ENCODE measurements at places on chromosomes 2 and 18. TPM values are rescaled to one million over a fixed set of nuclear protein-coding genes. Genes with fewer than 3 reads are reported as not detected.
A peak's percentile ranks its signal among the peaks of the same experiment; 100 is the strongest.

DNA sequence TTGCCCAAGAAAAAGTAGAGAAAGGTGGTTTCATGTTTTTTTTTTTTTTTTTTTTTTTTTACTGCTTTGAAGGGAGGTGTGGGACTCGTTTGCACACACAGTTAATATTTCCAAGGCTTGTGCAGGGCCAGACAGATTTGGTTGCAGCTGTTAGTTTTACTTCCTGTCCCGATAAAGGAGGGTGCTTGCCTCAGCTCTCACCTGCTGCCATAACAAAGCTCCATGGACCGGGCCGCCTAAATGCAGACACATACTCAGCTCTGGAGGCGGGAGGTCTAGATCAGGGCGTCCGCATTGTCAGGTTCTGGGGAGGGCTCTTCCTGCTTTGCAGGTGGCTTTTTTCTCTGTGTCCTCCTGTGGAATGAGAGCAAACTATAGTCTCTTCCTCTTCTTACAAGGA lies 69.9 kb downstream of the ODC1 start:
- no peaks in the 10 kb centered on the region for H3K27me3 ChIP-seq
- H3K4me1 ChIP-seq = peaks cover 66% of the 10 kb centered on the region
- peaks cover 8% of the 10 kb centered on the region for H3K36me3 ChIP-seq

DNA sequence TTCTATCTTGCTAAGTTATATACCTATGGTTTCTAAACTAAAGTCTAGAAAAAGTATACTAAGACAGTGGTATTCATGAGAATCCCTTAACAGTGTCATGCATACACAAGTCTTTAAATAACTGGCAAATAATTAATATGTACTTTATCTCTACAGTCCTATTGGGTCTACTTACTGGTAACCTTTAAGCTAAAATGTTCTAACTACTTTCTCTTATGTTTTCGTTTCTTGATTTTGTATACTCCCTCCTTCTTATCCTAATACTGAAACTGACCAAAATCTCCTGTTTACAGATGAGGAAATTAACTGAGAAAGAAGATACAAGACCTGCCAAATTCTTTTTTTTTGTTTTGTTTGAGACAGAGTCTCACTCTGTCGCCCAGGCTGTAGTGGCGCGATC lies 74.6 kb downstream of the CCDC88A start:
- no peak for DNase-seq
- H3K36me3 ChIP-seq = peaks cover 93% of the 10 kb centered on the region
- no peaks in the 10 kb centered on the region for H3K27me3 ChIP-seq
- no peaks in the 10 kb centered on the region for H3K4me1 ChIP-seq
- no peak overlapping the region for H3K27ac ChIP-seq
- no peak overlapping the region for H3K4me3 ChIP-seq

- no peak overlapping the region for H3K27ac ChIP-seq
- H3K36me3 ChIP-seq = no peaks in the 10 kb centered on the region
- no peak for DNase-seq
Measured at GRCh38 chr2:116819355-116819754, 995.1 kb upstream of the DDX18 start.

- H3K27me3 ChIP-seq = peaks cover 2% of the 10 kb centered on the region
- H3K27ac ChIP-seq = no peak overlapping the region
- H3K36me3 ChIP-seq = no peaks in the 10 kb centered on the region
Measured at GRCh38 chr18:61595615-61596251, 262.5 kb downstream of the CDH20 start.

GRCh38 chr2:145841973-145842372 lies 1322.1 kb upstream of the ZEB2 start:
- H3K36me3 ChIP-seq = no peaks in the 10 kb centered on the region
- no peak for DNase-seq
- no peaks in the 10 kb centered on the region for H3K27me3 ChIP-seq
- H3K4me3 ChIP-seq = no peak overlapping the region
- no peaks in the 10 kb centered on the region for H3K4me1 ChIP-seq
- H3K27ac ChIP-seq = no peak overlapping the region

DNA sequence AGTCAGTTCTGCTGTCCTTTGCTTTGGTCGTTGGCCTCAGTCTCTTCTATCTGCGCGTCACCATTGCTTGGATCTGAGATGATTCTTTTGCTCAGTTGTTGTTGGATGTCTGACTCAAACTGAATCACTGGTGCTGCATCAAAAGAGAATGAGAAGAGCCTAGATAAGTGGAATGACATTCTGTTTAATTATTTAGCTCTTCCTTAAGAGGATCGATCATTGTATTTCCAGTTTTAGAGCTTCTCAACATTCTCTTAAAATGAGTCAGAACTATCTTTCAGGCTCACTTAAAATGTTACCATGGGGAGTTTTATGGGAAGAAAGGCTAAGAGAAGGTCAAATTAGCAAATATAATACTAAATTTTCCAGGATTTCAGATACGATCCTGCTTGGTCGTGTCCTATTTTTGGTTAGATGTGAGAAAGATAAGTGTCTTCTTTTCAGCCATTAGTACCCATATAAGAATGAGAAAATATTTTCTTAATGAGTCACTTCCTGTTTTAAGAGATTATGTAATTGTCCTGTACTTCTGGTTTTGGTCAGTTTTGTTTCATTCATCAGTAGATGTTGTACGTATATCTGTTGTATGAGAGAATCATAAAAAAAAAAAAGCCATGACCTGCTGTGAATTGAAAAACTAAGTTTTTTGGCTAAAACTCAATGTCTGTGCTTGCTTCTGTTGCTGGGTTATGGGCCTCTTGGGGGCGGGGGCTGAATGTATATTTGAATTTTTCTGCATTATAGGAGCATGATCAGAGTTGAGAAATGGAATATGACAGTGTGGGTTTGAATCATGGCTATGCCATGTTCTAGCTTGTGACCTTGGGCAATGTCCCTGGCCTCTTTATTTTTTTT lies 31.6 kb upstream of the CASP10 start:
- H3K36me3 ChIP-seq = peaks cover 79% of the 10 kb centered on the region
- H3K4me3 ChIP-seq = no peak overlapping the region
- no peaks in the 10 kb centered on the region for H3K27me3 ChIP-seq
- peak overlapping the region; percentile 96 for H3K27ac ChIP-seq

DNA sequence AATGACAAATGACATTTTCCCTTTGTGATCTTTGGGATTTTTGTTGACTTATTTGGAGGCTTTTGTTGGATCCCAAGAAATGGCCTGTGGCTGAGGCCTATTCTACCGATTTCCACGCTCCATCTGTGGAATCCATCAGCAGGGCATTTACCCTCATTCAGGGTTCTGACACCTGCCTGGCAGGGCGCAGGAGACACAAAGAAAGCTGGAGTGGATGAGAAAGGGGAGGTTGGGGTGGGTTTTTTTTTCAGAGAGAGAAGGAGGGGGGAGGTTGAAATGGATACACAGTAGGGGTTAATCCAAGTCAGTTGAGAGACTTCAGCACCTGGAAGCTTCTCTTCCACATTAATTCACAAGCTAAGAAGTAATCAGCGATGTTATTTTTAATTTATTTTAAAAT lies 59.7 kb downstream of the PAX3 start:
- no peak overlapping the region for H3K27ac ChIP-seq
- H3K4me1 ChIP-seq = no peaks in the 10 kb centered on the region
- H3K4me3 ChIP-seq = no peak overlapping the region
- no peaks in the 10 kb centered on the region for H3K36me3 ChIP-seq
- H3K27me3 ChIP-seq = peaks cover 46% of the 10 kb centered on the region

GRCh38 chr2:42900289-42900891 lies 108.0 kb upstream of the HAAO start:
- H3K4me1 ChIP-seq = peaks cover 3% of the 10 kb centered on the region
- H3K36me3 ChIP-seq = no peaks in the 10 kb centered on the region
- H3K27me3 ChIP-seq = no peaks in the 10 kb centered on the region
- DNase-seq = no peak
- H3K27ac ChIP-seq = no peak overlapping the region
- H3K4me3 ChIP-seq = no peak overlapping the region

- H3K4me1 ChIP-seq = no peaks in the 10 kb centered on the region
- no peak overlapping the region for H3K4me3 ChIP-seq
- no peaks in the 10 kb centered on the region for H3K36me3 ChIP-seq
- no peak overlapping the region for H3K27ac ChIP-seq
Measured at GRCh38 chr18:37869051-37869450, 303.5 kb upstream of the CELF4 start.

GRCh38 chr2:120528051-120528692 lies 182.2 kb downstream of the INHBB start:
- DNase-seq = no peak
- H3K27ac ChIP-seq = no peak overlapping the region
- H3K4me3 ChIP-seq = no peak overlapping the region
- no peaks in the 10 kb centered on the region for H3K36me3 ChIP-seq
- H3K27me3 ChIP-seq = no peaks in the 10 kb centered on the region

DNA sequence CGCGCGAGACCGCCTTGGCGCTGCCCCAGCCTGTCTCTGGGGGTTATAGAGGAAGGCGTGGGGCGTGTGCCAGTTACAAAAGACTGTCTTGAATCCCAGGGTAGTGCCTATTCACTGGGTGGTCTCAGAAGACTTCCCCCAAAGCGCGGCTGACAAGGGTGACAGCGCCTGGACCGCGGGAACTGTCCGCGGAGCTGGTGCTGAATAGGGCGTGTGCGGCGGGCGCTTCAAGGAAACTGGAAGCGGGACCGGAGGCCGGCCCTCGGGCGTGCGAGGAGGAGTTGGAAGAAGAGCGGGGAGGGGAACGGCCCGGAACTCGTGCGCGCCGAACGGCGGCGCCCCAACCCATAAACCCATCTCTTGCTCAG lies 2.3 kb downstream of the EGR4 start:
- peak overlapping the region; percentile 51 for H3K4me3 ChIP-seq
- H3K27ac ChIP-seq = no peak overlapping the region
- H3K27me3 ChIP-seq = peaks cover 73% of the 10 kb centered on the region
- DNase-seq = peak; percentile 39
- no peaks in the 10 kb centered on the region for H3K36me3 ChIP-seq

Gene AAMP
- 90.8 TPM for polyA plus RNA-seq

Gene COL4A4
- 0.03 TPM for polyA plus RNA-seq

Gene PAIP2B
- 0.17 TPM for polyA plus RNA-seq

GRCh38 chr18:59265246-59265973 lies 7.8 kb downstream of the RAX start:
- H3K4me1 ChIP-seq = no peaks in the 10 kb centered on the region
- H3K27ac ChIP-seq = no peak overlapping the region
- peaks cover 77% of the 10 kb centered on the region for H3K27me3 ChIP-seq
- DNase-seq = no peak

DNA sequence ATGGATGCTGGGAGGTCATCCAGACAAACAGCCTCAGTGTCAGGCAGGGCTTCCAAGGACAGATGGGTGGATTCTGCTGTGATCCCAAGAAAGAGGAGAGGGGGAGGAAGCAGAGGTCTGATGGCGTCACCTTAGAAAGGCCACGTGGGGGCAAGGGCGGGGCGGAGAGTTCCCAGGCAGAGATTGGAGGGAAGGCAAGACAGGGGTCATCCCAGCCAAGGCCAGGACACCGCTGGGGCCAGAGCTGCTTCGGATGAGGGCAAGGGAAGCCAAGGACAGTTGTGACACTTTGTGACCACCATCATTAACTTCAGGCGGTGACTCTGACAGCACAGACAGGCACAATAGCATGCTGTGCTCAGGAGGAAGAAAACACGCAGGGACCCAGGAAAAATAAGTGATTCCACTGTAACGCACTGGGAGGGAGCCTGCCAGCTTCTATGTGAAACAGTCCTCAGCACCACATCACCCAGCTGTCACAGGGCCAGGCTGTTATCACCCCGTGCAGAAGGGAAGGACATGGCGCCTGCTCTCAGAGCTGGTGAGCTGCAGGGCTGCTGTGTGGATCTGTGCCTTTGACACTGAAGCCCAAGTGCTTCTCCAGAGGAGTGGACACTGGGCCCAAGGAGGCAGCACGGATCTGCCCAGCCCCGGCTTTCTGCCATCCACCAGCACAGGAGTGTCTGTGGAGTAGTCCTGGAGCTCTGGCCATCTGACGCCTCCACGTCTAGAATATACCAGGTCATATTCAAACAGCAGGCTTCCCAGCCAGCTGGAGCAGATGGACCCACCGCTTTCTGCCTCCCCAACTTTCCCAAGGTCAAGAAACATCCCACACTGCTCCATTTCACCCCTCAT lies 204.1 kb downstream of the NDUFA10 start:
- H3K27me3 ChIP-seq = no peaks in the 10 kb centered on the region
- H3K27ac ChIP-seq = no peak overlapping the region
- no peaks in the 10 kb centered on the region for H3K36me3 ChIP-seq
- no peaks in the 10 kb centered on the region for H3K4me1 ChIP-seq
- no peak for DNase-seq

Gene RMC1
- 30.1 TPM for polyA plus RNA-seq

Gene UGT1A5
- polyA plus RNA-seq = not detected

- H3K27me3 ChIP-seq = no peaks in the 10 kb centered on the region
- H3K4me3 ChIP-seq = no peak overlapping the region
- no peak overlapping the region for H3K27ac ChIP-seq
- no peaks in the 10 kb centered on the region for H3K36me3 ChIP-seq
Measured at GRCh38 chr2:232957657-232958090, 55.4 kb downstream of the NGEF start.

Gene RPRM
- not detected for polyA plus RNA-seq

DNA sequence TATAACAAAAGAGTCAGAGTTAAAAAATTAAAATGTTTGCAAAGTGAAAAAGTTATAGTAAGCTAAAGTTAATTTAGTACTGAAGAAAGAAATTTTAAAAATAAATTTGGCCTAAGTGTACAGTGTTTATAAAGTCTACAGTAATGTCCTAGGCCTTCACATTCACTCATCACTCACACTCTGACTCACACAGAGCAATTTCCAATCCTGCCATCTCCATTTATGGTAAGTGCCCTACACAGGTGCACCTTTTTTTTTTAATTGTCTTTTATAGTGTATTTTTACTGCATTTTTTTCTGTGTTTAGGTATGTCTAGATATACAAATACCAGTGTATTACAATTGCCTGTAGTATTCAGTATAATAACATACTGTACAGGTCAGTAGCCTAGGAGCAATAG lies 562.9 kb downstream of the PIK3C3 start:
- H3K27ac ChIP-seq = no peak overlapping the region
- no peaks in the 10 kb centered on the region for H3K4me1 ChIP-seq
- DNase-seq = no peak
- no peaks in the 10 kb centered on the region for H3K36me3 ChIP-seq
- no peak overlapping the region for H3K4me3 ChIP-seq
- no peaks in the 10 kb centered on the region for H3K27me3 ChIP-seq

Gene UGT1A6
- not detected for polyA plus RNA-seq

- no peak overlapping the region for H3K4me3 ChIP-seq
- no peak overlapping the region for H3K27ac ChIP-seq
Measured at GRCh38 chr2:11508279-11508678, 25.6 kb upstream of the GREB1 start.

- no peaks in the 10 kb centered on the region for H3K27me3 ChIP-seq
- no peak overlapping the region for H3K4me3 ChIP-seq
- no peak for DNase-seq
- H3K27ac ChIP-seq = no peak overlapping the region
Measured at GRCh38 chr2:130813722-130814121, 23.0 kb upstream of the ARHGEF4 start.

All from CD14-positive monocyte (primary cell).